ENCODE measurements at places on chromosomes 7 and 10.

DNA sequence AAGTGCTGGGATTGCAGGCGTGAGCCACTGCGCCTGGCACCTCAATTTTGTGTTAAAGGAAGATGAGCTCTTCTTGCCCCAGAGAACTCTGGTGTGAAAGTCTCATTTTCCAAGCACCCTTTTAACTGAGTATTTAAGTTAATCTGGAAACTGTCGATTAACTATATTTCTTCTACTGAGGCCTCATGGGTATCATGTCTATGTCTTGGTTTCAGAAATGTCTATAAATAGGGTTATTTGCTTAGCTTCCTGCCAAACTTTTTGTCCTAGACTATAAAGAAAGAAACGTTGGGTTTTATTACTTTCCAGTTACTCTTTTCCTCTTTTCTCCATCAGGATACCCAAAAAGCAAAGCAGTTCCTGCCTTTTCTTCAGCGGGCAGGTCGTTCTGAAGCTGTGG, 102.4 kb downstream of the LRRC4 start:
- no peak for DNase-seq

- no peak for DNase-seq
Observed at GRCh38 chr10:114611617-114612016, 46.5 kb downstream of the ABLIM1 start.

- DNase-seq, result no peak
Observed at GRCh38 chr7:44673771-44674170, 67.3 kb downstream of the OGDH start.

- no peak for DNase-seq
Observed at GRCh38 chr7:94392393-94392786, 2.3 kb upstream of the COL1A2 start.

DNA sequence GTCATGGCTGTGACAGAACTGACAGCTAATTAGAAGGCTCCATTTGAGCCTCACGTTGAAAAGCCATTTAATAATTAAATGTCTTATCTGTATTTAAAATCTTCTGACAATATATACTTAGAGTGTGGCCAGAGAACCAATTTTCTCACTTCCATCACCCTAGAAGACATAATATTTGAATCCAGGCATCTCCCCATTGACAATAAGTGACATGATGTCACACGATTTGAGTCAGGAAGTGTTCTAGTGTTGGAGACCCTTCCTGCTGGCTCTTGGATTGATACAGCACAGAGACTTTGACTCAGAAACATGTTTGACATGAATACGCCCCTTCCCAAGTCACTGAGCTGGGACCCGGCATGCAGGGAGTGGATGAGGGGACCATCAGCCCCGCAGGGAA, 85.9 kb downstream of the SLIT1 start:
- no peak for DNase-seq

GRCh38 chr7:17586711-17587110, 288.3 kb downstream of the AHR start:
- DNase-seq, result no peak

- DNase-seq, result no peak
Observed at GRCh38 chr7:17131983-17132655, 166.3 kb upstream of the AHR start.

Measured in T-cell (primary cell).